ENCODE measurements at places on chromosomes 2 and 18. TPM values are rescaled to one million over a fixed set of nuclear protein-coding genes. Genes with fewer than 3 reads are reported as not detected.

DNA sequence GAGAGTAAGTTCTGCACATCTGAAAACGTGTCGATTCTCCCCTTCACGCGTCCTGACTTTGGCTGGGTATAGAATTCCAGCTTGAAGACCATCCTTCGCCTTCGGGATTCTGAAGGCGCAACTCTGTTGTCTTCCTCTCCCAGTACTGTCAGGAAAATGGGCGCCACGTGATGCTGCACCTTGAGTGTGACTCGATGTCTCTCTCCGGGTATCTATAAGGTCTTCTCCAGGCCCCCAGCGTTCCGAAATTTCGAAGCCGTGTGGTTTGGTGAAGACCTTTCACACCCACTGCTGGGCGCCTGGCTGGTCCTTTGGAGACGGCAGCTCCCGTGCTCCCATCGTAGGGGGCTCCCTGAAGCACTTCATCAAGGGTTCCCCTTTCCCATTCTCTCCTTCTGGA lies 203.7 kb downstream of the HDAC4 start:
- peak; percentile 54 for DNase-seq

- DNase-seq = no peak
Observed at GRCh38 chr2:20982861-20983260, 61.0 kb downstream of the APOB start.

DNA sequence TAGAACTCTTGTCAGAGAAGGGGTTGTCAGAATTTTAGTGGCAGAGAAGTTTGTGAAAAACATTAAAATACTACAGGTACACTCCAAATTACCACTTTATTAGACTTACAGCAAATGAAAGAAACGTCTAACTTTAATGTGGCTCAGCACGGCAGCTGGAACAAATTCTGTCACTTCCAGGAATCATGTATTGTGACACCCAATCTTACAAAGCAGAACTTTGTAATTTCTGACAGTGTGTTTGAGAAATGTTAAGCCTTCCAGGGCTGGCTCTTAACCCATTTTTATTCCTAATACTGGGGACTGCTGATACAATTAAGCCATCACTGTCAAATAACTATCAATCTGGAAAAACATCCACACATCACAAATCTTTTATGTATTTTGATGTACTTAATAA lies 216.4 kb downstream of the ZNF385B start:
- no peak for DNase-seq

DNA sequence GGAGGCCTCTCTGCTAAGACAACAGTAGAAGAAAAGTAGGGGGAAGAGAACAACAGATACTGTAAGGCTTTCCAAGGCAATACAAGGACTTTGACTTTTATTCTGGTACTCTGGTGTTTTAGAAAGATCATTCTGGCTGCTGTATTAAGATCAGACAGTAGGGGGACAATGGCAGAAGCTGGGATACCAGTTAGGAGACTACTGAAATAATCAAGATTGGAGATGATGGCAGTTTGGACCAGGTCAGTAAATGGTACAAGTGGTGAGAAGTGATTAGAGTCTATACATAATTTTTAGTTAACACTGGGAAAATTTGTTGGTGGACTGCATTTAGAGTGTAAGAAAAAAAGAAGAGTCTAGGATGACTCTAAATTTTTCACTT lies 139.7 kb downstream of the ROCK1 start:
- no peak for DNase-seq

DNA sequence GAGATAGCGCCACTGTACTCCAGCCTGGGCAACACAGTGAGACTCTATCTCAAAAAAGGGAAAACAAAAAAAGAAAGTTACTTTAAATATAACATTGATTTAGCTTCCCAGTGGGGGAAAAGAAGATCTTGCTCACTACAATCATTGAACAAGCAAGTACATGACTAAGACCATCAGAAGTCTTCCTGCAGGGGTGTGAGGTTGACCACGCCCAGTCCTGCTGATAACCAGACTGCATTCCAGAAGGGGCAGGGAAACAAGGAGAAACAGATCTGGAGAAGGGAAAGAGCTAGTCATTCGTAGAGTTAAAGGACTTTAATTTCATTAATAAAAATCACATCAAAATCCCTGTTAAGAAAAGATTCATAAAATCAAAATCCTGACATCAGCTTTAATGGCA lies 77.5 kb downstream of the EPHA4 start:
- DNase-seq = no peak

DNA sequence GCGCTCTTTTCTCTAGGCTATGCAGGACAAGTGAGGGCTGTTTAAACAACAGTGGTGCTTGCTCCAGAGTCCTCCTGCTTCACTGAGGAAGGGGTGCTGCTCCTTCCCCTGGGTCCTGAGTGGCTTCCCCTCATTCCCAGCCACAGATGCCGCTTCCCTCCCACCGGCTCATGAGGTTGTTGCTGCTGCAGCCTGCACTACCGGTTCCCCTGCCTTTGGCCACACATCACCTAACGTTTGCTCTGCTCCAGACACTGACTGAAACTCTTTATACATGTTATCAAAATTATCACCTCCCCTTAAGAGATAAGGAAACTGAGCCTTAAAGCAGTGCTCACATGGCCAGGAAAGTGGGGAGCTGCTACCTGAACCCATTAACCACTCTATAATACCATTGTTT lies 130.8 kb upstream of the LGALSL start:
- DNase-seq = no peak

DNA sequence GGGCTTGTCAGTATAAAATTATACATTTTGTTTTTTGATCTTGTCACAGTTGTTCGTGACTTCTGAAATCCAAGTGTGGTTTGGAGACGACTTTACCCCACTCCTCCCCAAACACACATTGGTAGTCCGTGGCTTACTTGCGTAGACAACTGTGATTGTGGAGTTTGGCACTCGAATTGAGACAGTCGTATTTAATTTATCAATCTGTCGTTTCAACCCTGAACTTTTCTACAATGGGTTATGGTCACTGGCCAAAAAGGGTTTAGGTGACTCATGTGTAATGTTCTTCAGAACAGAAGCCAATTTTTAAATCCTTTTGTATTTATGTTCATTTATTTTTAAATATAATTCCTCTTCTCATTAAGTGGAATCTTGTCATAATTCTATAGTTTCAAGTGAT lies 129.9 kb downstream of the SPTBN1 start:
- no peak for DNase-seq

DNA sequence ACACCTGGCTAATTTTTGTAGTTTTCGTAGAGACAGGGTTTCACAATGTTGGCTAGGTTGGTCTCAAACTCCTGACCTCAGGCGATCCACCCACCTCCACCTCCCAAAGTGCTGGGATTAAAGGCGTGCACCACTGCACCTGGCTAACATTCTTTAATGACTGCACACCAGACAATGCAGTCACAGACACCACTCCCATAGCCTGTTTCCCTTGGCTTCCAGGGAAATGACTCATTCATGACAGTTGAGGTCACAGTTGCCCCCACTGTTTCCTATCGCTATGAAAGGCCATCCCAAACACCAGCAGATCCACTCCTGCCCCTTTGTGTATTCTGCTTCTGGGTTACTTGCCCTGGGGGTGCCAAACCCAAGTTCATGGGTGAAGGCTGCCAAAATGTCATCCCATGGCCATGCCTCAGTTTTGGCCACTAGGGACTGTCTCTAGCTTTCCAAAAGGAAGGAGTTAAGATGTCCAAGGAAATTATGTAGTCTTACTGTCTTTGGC lies 8.7 kb downstream of the CHMP1B start:
- DNase-seq = no peak

DNA sequence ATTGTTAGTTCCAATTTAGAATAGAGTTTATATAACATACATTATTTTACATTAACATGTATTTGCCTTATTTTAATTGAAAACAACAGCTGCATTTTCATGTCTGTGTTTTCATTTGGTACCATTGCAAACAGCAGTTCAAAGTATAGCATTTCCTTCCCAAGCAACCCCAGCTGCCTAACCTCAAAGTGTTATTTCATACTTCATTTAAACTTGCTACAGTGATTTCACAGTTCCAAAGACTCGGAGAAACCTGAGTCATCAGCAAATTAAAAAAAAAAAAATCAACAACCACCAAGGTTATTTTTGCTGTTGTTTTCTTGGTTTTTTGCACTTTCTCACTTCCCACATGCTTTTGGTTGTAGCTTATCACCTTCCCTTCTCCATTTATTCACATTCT lies 236.5 kb upstream of the SPHKAP start:
- no peak for DNase-seq

DNA sequence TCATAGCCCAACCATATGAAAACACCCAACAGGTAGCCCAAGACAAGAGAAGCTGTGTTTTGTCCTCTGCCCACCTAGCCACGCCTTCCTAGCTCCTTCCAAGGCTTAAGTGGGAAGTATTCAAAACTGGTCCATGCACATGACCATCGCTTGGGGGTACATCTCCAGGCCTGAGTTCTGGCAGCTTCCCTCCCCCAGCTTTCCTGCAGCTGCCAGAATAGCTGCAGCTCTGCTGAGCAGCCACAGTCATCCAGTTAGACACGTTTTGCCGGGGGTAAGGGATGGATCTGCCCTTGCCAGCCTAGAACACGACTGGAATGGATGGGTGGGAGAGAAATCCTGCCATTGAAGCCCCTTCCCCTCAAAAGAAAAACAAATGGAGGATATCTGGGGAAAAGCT lies 166.8 kb downstream of the NRP2 start:
- DNase-seq = no peak

DNA sequence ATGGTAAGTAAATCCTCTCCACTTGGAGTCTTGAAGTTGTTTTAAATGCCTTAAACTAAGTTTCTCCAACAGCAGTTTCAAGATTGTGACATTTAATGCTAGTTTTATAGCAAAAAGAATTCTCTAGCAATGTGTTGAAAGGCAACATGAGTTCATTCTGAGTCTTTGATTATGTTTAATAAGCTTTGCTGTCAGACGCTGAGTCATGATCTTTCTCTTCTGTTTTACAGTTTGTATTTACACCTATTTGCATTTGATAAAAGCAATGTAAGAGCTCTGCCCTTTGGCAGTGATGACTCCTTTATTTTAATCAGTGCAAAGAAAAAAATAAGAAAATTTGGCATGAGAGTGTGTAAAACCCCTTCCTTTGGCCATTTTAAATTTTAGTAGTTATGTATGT lies 497.7 kb downstream of the STK39 start:
- DNase-seq = no peak

- no peak for DNase-seq
Observed at GRCh38 chr2:39127973-39128372, 7.1 kb upstream of the SOS1 start.

- no peak for DNase-seq
Observed at GRCh38 chr2:110674620-110675555, 3.0 kb downstream of the BUB1 start.

DNA sequence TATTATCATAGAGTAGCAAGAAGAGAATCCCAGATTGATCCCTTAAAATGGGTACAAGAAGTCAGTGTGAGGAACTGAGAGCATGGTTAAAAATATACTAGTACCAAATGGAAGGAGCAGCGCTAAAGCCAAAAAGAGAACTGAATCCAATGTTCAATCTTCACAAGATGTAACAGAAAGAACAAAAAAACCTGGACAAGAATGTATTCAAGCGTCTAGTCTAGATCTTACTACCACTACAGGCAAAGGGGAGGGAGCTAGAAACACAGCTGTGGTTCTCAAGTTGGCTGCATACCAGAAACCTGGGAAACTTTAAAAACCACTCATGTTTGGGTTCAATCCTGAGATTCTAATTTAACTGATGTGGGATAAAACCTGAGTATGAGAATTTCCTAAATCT lies 57.5 kb downstream of the PIAS2 start:
- DNase-seq = peak; percentile 1

DNA sequence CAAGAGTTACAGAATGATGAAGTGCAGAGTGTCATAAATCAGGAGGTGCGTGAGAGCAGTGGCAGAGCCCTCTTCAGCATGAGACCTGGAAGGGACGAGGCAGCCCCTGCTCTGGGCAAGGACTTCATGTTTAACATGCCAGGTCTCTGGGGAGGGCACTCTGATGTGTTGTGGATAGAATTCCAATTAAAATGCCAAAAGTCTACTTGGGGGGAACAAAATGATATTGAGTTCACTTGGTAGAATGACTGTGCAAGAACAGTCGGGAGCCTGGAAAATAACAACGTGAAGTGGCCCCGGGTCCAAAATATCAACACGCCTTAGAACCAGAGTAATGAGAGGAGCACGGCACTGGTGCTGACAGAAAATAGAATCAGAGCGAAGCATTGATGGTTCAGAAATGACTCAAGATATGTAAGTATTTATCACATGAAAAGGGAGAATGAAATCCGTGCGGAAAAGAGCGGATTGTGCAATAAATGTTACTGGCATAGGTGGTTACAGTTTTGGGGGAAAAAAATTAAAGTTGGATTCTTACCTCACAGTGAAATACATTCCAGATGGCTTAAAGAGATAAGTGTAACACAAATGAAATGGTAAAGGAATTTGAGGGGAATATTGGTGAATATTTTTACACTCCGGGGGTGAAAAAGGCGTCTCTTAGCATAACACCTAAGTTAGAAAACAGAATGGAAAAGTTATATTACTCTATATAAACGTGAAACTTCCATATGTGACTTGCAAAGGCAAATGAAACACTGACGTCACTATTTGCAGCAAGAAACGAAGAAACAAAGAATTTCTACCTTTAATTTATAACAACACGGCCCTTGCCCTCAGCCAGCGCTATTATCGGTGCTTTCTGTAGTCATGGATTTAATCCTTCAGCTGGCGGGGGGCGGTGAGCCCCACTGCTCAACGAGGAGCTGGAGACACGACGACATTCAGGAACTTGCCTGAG lies 159.4 kb upstream of the TWIST2 start:
- DNase-seq = no peak

DNA sequence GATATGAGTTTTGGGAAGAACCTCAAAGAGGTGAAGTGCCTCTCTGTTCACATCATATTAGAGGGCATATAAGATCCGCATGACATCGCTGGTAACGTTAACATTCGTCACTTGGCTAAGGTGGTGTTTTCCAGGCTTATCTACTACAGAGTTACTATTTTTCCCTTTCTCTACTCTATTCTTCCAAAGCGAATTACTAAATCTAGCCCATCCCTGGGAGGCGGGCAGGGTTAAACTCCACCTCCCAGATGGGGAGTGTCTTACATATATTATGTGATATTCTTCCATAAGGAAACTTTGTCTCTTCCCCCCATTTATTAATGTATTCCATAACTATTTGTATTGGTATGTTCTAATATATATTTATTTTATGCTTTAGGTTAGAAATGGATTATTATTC lies 293.9 kb downstream of the CYRIA start:
- DNase-seq = no peak

EGR4 gene
- total RNA-seq = not detected

BOD1L2 gene
- total RNA-seq = not detected

TCF23 gene
- total RNA-seq = 0.08 TPM

ERFE gene
- total RNA-seq = 0.68 TPM

OR6B2 gene
- not detected for total RNA-seq

DSEL gene
- 14.2 TPM for total RNA-seq

KIF5C gene
- total RNA-seq = 0.96 TPM

CIB4 gene
- total RNA-seq = not detected

EVA1A gene
- 54.7 TPM for total RNA-seq

PRSS56 gene
- total RNA-seq = not detected

XDH gene
- total RNA-seq = 0.05 TPM

TRIM43 gene
- not detected for total RNA-seq

VWA3B gene
- not detected for total RNA-seq

LYG2 gene
- not detected for total RNA-seq

All from left lung (tissue), 14 donors.